Spleen (tissue), 13 donors: ENCODE measurements at places on chromosomes 6 and 20.

DNA sequence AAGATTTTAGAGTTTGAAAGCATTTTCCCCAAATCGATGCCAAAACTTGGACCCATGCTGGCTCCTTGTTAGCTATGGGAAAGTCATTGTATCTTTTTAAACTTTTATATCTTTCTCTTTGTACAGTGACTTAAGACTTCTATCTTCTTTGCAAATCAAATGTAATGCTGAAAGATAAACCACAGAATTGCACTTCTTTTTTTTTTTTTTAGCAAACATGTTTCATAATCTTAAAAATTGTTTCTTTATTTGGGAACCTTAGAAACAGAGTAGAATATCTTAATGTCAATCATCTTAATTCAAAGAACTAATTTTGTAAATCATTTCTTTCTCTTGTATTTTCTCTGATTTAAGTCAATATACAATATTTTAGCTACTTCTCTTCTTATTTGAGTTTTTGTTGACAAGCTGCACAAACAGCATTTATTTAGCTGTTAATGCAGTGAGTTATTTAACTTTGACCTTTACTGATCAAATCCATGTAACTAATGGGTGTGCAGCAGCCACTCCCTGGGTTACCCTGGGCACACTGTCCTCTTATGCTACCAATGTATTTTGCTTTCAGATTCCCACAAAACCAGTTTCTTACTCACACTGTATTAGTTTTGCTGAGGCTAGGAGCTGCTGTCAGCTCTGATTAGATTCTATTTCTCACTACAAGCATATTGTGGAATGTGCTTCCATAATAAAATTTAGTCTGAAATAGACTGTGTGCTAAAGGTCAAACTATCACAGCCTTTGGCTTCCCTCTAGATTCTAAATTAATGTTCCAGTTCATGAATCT, 279.6 kb downstream of the ADGB start:
- no peak for DNase-seq

GRCh38 chr6:27267857-27268434, 20.4 kb downstream of the PRSS16 start:
- DNase-seq, result no peak

- DNase-seq, result no peak
Observed at GRCh38 chr6:135496800-135497411, 634 bp downstream of the AHI1 start.

DNA sequence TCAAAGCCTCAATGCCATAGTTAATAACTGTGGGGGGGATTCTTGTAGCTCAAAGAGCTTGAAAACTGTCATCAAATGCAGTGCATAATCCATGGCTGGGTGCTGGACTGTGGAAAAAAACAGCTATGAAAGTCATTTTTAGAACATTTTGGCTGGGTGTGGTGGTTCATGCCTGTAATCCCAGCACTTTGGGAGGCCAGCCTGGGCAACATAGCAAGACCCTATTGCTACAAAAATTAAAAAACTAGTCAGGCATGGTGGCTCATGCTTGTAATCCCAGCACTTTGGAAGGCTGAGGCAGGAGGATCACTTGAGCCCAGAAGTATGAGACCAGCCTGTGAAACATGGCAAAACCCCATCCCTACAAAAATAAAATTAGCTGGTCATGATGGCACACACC, 12.2 kb downstream of the TCFL5 start:
- DNase-seq, result no peak

DNA sequence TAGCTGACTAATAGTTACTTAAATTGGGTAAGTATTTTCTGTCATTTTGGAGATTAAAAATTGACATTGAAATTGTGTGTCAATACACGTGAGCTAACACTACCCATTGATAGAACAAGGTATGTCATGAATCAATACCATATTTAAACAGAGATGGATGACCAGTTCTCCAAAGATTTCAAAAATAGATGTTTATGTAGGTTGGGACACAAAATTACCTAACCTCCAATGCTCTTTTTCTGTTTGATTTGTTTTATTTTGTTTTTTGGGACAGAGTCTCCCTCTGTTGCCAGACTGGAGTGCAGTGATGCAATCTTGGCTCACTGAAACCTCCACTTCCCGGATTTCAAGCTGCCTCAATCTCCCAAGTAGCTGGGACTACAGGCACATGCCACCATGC, 1491.7 kb downstream of the GRIK2 start:
- no peak for DNase-seq

DNA sequence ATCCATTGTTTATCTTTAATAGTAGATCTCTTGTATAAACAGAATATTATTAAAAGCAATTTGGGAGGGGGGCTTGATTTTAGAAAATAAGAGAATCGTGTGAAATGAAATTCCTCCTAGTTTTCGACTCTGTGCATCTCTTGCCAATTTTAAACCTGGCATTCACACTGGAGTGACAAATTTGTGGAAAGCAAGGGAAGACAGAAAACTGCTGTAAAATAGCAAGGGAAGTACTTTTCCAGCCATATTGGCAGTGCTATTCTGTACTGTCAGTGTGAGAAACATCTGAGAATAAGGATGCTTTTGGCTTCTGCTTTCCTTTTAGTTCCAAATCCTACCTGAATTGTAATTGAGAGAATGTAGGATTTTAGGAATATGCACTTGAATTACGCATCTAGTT, 40.2 kb downstream of the TOP1 start:
- DNase-seq, result no peak

DNA sequence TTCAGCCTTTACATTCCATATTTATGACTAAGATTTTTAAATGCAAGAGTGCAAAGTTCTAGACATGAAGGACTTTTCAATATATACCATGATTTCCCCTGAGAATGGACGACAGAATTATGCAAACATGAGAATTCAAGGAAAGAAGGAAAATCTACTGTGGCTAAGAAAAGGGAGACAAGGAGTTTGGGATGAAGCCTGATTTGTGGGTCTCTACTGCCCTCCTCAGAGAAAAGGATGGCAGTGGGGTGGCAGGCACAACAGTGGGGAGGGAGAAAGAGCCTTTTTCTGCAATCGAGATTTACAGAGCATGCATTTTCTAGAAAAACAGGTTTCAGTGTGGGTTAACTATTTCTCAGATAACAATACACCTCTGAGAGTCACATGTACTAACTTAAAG, 466.9 kb upstream of the NRSN1 start:
- DNase-seq, result no peak

DNA sequence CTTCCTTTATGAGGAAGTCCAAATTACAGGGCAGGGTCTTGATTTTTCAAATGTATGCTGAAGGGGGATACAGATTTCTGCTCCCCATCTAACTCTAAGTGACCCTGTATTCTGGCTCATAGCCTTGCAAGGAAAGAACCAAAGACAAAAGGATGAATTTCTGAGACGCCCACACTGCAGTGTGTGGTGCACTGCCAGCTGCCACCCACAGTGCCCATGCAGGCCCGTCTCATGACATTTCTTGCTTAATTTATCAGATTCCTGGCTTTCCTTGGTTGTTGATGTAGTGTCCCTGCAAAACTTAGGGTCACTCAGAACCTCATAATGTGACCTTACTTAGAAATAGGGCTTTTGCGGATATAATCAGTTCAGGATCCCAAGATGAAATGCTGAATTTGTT, 68.0 kb downstream of the CBLN4 start:
- DNase-seq, result no peak

GRCh38 chr6:34172961-34173775, 27.3 kb upstream of the GRM4 start:
- DNase-seq, result peak; percentile 34

- DNase-seq, result no peak
Observed at GRCh38 chr6:137277971-137278637, 58.9 kb upstream of the IFNGR1 start.
